Stimulated activated CD8-positive, alpha-beta memory T cell treated with anti-CD3 and anti-CD28 coated beads, Interleukin-2, amount 100 ng/mL, for 1 hour (primary cell): ENCODE measurements at places on chromosomes 6 and 20.

GRCh38 chr20:23629017-23629541, 8.7 kb downstream of the CST3 start:
- DNase-seq: no peak

DNA sequence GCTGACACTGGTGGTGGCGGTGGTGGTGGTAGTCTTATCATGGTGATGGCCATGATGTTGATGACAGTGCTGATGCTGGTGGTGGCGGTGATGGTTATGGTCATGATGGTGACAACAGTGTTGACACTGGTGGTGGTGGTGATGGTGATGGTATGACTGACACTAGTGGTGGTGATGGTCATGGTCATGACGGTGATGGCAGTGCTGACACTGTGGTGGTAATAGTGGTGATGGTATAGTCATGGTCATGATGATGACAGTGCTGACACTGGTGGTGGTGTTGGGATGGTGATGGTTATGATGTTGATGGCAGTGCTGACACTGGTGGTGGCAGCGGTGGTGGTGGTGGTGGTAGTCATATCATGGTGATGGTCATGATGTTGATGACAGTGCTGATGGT, 205.7 kb downstream of the CDH4 start:
- no peak for DNase-seq

GRCh38 chr20:59299945-59300332, 472 bp upstream of the EDN3 start:
- DNase-seq: no peak

- DNase-seq: no peak
These were observed 44.7 kb downstream of the NFATC2 start for GRCh38 chr20:51497542-51498467.

GRCh38 chr6:142945049-142945445, at the start of gene HIVEP2:
Gene HIVEP2 (minus strand): TSS chr6:142945176. CDS start chr6:142774738, 170,438 bp downstream.
- peak; percentile 73 for DNase-seq

- DNase-seq: no peak
These were observed 61.1 kb upstream of the SNAP25 start for GRCh38 chr20:10157549-10157948.

GRCh38 chr20:9121211-9121610, 52.3 kb downstream of the PLCB4 start:
- DNase-seq: no peak
